ENCODE measurements at places on chromosomes 1 and 21.

DNA sequence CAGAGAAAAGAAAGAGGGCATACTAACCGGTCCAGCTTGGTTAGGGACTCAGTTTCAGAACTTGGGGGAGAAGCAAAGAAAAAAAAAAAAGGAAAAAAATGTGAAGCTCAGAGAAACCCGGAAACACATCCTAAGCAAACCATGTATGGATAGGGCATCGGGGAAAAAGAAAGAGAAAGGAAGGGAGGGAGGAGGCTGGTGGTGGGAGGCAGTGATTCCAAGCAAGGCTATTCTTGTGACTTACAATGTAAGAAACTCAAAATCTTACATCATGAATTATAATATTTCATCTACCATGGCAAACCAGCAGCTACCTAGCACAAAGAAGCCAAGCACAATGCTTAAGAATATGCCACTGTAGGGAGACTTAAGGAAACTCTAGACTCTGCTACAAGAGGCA is 60.3 kb downstream of the UBR4 start:
- no peak for DNase-seq

DNA sequence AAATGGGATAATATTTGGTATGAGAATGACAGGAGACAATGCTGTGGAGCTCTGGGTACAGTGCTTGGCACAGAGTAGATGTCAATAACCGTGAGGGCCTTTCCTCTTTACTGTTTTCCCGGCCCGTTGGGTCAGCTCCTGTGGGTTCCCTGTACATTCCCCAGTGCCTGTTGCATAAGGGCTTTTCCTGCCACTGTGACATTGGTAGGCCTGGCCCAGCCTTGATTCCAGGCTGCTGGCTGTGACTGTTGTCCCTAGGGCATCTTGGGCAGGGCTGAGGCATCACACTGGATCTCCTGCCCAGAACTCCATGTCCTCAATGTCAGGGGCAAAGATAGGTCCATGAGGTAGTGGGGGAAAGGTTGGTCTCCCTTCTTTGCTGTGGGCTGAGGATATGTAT is 25.8 kb upstream of the MYCL start:
- no peak for DNase-seq

DNA sequence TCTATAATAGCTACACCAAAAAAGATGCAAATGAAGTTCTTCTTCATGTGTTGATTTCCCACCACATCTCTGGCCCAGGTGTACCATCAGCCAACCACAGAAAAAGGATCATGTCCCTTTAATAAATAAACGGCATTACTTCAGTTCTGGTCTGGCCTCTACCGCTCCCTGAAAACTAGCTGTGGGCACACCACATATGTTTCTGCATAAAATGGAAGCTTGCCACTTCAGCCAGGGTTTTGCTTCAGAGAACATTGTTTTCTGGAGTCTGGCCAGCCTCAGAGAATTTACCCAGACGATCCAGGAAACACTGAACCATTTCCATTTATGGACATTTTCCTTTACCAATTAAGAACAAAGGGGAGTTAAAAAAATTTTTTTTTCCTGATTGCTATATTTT is 5.8 kb upstream of the LAMC2 start:
- peak; percentile 87 for DNase-seq

DNA sequence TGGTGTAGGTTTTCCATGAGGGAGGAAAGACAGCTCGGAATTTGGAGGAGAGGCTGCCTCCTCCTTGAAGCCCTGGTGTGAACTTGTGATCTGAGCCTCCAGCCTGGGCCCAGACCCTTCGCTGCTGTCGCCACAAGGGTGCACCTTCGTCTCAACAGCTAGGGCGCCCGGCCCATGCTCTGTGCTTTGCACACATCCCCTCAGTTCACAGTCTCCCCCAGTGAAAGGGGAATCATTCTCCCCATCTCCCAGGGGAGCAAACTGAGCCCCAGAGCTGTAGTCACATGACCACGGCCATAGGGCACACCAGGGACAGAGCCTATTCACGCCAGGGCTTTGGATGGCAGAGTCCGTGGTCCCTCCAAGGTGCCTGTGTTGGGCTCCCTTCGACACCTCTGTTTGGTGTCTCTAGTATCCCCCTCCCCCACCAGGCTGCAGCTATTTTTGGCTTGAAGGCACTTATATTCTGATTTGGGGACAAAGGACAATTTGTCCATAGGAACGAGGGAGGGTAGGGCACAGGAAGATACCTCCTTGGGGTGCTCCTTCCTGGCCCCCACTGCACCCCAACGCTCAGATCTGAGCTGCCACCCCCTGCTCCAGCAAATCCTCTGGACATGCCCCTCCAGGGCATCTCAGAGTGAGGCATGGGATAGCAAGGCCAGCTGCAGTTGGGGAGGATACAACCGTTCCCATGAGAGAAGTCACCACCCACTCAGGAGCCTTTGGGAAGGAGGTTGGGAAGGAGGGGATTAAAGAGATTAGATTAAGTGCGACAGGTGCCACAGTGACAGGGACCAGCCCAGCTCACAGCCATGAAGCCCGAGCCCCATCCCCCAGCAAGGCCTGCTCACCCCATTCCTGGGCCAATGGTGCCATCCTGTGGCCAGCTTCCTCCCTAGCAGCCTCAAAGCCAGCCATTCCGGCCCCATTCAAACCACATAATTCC is 15.7 kb downstream of the MATN1 start:
- no peak for DNase-seq

- no peak for DNase-seq
These were observed 6.5 kb upstream of the ALX3 start for GRCh38 chr1:110076789-110077500.

DNA sequence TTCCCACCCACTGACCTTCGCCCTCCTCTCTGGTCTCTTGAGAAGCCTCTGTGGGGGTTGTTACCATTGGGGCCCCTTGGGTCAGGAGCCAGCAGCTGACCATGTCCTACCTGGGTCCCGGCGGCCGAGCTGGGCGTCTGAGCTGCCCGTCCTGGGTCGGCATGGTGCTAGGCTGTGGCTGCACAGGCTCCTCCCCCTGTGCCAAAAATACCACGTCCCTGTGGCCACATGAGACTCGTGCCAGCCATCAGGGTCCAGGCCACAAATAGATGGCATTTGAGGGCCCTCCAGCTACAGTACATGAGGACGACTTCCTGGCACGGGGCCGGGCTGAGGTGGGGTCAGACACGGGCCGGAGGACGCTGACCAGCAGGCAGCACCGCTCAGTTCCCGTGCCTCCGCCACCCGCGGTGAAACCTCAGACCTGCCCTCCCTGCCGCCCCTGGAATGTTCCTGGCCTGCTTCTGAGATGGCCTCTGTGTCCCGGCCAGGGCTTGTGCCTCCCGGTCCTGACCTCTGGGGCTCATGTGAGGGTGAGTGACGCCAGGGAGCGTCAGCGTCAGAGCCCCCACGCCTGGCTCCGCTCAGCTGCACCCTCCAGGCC is at the start of gene PERM1:
Gene PERM1 (minus strand): TSS at position 139 of the 604 bp plus-strand sequence. CDS start 1,064 bp downstream, outside the sequence.
- no peak for DNase-seq

- no peak for DNase-seq
These were observed 66.5 kb downstream of the PLPP3 start for GRCh38 chr1:56512724-56513494.

GRCh38 chr1:28171246-28171645 is 5.2 kb downstream of the PTAFR start:
- no peak for DNase-seq

DNA sequence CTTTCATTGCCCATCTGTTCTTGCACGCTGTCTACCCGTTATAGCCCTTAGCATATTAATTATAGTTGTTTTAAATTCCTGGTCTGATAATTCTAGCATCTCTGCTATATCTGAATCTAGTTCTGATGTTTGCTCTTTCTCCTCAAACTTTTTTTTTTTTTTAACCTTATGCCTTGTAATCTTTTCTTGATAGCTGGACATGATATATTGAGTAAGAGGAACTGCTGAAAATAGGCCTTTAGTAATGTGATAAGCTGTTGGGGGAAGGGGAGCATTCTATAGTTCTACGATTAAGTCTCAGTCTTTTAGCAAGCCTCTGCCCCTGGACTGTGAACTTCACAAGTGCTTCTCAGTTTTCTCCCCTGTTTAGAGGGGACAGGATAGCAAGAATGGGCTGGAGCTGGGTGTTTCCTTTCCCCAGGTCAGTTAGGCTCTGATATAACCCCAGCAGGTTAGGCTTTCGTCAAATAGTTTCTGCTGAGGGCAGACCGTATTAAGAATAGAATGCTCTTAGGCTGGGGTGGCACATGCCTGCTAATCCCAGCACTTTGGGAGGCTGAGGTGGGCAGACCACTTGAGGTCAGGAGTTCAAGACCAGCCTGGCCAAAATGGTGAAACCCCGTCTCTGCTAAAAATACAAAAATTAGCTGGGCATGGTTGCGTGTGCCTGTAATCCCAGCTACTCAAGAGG is 62.2 kb downstream of the ZFYVE9 start:
- DNase-seq = no peak

DNA sequence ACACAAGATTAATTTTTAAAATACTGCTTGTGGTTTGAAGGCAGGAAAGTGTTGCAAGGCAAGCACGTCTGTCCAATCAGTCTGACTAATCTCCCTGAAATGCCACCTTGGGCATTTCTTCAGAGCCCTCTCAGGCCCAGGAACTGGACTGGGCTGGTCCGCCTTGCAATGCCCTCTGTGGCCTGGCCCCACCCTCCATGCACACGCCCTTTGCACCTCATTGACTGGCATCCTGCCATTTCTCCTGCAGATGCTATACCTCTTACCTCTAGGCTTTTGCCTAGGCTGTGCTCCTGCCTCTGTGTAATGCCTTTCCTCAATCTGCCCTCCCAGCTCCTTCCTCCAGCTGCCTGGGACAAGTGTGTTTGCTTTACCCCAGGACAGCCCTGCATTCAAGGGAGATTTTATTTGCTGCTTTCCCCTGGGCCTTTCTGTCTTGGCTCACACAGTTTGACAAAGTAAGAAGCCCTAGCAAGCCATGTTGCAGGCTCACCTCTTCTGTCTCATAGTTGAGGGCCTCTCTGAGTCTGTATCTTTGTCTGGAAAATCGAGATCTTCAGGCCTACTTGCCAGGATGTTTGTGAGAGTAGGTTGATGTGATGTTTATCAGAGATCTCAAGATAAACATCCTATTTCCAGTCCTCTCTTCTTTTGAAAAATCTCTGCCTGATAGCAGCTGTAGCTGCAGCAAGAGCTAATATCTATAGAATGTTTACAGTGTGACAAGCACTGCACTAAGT is 149.2 kb upstream of the JUN start:
- no peak for DNase-seq

DNA sequence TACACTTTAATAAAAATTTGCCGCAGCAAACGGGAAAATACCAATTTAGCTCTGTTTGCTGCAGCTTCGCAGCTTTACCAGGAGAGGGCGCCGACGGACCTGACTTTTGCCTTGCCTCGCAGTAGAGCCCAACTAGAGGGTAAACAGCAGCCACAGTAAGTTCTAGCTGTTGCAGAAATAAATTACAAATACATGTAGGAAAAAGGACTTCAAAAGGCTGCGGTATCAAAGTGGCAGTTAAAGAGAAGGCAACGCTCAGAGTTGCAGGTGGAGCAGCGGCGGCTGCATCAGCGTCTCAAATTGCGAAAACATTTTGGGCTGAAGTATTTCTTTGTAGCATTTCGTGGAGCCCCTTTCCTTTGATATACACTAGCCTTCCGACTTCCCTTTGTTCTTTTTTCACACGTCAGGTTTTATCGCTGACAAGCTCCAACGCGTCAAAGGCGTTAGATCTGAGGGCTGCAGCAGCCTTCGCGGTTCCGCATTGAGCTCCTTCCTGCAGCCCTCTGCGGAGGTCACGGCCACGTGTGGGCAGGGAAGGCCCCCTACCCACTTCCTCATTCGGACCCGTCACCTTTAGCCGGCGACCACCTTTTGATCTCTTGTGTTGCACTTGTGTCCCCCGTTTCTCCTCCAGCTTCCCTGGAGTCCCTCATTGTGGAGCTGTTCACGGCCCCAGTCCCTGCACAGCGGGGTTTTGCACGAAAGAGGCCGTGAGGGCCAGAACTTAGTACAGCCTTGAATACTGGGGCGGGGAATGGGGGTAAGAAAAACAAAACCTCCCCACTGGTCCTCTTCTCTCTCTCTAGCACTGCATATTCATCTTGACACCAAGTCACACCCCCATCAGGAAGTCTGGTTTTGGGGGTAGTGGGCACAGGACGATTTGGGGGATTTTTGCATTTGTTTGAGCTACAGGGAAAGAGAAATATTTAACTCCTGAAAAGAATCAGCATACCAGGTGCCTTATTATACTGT is 72.8 kb downstream of the S1PR1 start:
- DNase-seq = no peak

GRCh38 chr1:243471026-243471685 is 215.3 kb downstream of the SDCCAG8 start:
- DNase-seq = no peak

- no peak for DNase-seq
These were observed 19.1 kb downstream of the AGL start for GRCh38 chr1:99869304-99869703.
